Lower leg skin (tissue), 4 donors: ENCODE measurements at places on chromosomes 7 and 10. TPM values are rescaled to one million over a fixed set of nuclear protein-coding genes. Genes with fewer than 3 reads are reported as not detected.

DNA sequence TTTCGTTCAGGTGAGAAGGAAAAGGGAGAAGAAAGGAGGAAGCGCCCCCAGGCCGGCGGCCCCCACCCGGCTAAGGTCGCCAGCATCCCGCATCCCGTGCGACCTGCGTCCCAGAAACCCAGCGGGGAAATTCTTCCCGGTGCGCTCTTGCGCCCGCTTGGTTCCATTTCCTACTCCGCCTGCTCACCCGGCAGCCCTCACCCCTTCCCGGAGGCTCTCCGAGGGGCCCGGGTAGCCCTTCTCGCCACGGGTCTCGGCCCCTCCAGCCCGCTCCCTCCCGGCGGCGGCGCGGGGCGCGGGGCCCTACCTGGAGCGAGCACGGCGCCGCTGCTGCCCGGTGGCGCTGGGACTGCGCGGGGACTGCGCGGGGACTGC lies at the start of gene PRKCQ:
TSS of gene PRKCQ (minus strand) at position 373 of the 375 bp plus-strand sequence. CDS start 65,141 bp downstream, outside the sequence.
- DNase-seq, result peak; percentile 84

DNA sequence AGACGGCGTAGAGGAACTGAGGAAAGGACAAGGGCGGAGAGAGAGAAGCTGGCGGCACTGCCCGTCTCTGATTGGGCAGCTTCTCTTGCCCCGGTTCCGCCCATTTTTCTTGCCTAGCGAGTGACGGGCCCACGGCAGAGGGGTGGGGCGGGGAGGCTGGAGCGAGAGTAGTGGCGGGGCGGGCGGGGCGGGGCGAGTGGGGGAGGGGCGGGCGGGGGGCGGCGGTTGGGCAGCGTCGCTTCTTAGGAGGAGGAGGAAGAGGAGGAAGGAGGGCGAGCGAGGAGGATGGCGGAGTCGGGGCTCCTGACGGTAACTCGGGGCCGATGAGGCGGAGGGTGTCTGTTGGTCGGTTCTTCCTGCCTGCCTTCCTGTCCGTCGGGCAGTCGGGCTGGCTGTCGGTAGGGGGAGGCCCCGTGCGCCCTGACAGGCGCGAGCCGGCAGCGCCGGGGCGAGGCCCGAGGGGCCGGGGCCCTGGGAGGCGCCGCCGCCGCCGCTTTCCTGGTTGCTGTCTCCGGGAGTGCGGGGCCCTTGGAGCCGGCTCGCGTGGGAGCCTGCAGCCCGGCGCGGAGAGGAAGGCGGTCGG lies at the start of gene SHOC2:
TSS of gene SHOC2 (plus strand) at position 256 of the 583 bp plus-strand sequence. CDS start 44,755 bp downstream, outside the sequence.
- peak; percentile 100 for DNase-seq

GRCh38 chr7:116715077-116715476 lies 43.1 kb downstream of the MET start:
- DNase-seq, result no peak

GRCh38 chr7:91212582-91212981 lies 51.7 kb upstream of the FZD1 start:
- DNase-seq, result no peak

- no peak for DNase-seq
Observed at GRCh38 chr10:95319239-95319638, 28.4 kb upstream of the PDLIM1 start.

The STEAP1B gene
- not detected for total RNA-seq

The ASB15 gene
- not detected for total RNA-seq

The NPFFR1 gene
- total RNA-seq, result 0.42 TPM

DNA sequence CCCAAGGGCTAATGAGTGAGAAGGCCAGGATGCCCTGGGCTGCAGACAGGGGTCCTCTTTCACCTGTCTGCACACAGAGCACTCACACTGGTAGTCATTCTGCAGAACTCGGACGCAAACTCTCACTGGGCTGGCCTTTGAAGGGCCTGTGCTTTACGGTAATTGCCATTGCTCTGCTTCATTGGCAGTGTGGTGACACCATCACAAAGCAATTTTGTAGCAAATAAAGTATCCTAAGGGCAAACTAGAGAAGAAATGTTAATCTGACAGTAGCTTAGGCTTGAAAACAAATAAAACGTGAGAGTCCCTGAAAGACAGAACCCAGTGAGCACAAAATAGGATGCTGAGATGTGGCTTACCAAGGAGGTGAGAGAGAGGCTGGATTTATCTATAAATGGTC lies 30.6 kb upstream of the FIGNL1 start:
- DNase-seq, result no peak

The ACHE gene
- 1.1 TPM for total RNA-seq
